NCI-H82 (cell line): ENCODE measurements at places on chromosomes 12 and 14.

DNA sequence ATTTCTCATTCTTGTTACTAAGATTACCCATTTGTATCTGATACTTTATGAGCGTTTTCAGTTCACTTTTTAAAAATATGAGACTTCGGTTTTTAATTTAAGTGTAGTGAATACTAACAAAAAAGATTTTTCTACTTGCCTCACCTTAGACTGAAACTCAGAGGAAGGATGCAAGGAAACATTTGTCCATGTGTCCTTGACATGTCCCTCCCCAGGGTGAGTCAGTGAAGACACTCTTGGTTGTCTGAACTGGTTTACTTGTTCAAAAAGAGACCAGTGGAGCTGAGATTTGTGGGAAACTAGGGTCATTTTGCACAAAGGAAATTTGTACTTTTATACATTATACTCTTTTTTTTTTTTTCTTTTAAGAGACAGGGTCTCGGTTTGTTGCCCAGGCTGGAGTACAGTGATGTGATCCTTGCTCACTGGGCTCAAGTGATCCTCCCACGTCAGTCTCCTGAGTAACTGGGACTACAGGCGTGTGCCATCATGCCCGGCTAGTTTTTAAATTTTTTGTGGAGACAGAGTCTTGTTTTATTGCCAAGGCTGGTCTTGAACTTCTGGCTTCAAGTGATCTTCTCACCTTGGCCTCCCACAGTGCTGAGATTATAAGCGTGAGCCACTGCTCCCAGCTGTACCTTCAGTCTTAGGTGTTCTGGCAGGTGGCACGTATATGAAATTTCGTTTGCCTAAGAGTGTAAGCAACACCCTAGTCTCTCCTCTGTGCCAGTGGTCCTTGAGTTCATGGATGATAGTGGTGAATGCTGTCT lies 56.7 kb downstream of the PPFIBP1 start:
- no peak for DNase-seq

GRCh38 chr12:90080616-90081015 lies 372.0 kb upstream of the ATP2B1 start:
- peak; percentile 7 for DNase-seq

- peak; percentile 85 for DNase-seq
These were observed 138.7 kb downstream of the ETV6 start for GRCh38 chr12:11787933-11788849.

GRCh38 chr12:126726481-126727217 lies 1540.3 kb upstream of the TMEM132C start:
- DNase-seq: no peak

DNA sequence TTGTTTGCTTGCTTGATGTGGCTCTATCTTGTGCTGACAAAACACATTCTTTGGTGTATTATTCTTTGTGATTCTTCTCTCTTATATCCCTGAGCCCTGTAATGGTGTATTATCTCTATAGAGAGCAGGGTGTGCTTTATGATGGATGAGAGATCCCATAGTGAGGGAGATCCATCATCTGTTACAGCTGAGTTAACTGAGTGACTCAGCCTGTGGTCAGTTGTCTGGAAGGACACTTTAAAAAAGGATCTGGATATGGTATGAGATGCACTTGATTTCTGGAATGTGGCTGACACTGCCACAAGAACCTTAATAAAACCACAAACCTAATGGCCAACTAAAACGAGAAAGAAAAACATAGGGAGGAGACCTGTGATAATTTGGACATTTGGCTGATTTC lies 461.4 kb upstream of the SYT1 start:
- peak; percentile 31 for DNase-seq

GRCh38 chr12:88633312-88633711 lies 53.0 kb upstream of the KITLG start:
- no peak for DNase-seq

DNA sequence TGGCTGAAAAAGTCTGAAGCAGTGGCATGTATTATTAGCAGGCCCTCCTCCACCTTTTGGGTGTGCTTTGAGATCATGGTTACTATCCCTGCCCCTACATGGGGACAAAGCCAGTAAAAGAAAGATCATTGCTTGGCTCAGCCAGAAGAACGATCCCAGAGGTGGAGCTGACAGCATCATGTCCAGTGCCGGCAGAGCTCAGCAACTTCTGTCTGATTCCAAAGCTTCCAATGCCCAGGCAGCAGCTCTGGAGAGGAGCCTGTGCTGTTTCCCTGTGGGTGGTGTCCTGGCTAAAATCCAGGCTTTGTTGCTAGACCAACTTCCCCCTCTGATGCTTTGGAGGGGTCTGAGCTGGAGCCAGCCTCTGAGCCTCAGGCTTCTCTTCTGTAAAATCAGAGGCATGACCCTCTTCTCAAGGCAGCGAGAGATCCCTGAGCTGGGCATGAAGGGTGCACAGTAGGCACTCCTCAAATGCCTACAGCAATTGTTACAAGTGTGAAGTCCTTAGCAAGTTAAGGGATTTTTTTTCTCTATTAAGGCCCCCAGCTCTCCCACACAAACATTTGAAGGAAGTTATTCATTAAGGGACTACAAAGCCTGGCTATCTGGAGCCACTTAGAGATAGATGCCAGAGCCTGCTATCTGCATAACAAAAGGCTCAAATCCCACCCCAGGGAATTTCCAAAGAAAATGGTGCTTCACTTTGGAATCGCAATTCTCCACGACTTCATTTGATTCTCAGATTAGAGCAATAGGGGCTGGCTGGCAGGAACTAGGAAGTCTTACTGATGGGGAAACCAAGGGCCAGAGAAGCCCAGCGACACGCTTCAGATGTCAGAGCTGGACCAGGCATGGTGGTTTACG lies 10.9 kb upstream of the GSC start:
- DNase-seq: no peak

- DNase-seq: peak; percentile 11
These were observed 78.4 kb downstream of the MOK start for GRCh38 chr14:102226356-102227125.

- no peak for DNase-seq
These were observed 200.6 kb downstream of the PHETA1 start for GRCh38 chr12:111168009-111168900.
